ENCODE measurements at places on chromosomes 4 and X.

GRCh38 chr4:6746721-6747293 is 30.8 kb downstream of the BLOC1S4 start:
- no peak for DNase-seq

DNA sequence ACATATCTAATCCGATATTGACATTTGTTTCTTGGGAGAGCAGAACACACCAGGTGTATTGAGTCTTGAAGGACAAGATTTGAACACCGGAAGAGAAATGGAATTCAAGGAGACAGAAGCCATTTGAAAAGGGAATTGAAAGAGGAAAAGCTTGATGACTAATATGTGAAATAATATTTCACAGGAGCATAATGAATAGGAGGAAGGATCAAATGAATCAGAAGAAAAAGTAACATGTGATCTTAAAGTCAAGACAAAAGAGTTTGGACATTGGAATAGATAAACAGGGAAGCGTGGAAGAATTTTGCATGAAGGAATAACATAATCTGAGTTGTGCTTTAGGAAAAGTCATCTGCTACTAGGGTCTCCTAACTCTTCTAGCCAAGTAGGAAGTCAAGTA is 145.5 kb upstream of the PDHA2 start:
- DNase-seq: no peak

DNA sequence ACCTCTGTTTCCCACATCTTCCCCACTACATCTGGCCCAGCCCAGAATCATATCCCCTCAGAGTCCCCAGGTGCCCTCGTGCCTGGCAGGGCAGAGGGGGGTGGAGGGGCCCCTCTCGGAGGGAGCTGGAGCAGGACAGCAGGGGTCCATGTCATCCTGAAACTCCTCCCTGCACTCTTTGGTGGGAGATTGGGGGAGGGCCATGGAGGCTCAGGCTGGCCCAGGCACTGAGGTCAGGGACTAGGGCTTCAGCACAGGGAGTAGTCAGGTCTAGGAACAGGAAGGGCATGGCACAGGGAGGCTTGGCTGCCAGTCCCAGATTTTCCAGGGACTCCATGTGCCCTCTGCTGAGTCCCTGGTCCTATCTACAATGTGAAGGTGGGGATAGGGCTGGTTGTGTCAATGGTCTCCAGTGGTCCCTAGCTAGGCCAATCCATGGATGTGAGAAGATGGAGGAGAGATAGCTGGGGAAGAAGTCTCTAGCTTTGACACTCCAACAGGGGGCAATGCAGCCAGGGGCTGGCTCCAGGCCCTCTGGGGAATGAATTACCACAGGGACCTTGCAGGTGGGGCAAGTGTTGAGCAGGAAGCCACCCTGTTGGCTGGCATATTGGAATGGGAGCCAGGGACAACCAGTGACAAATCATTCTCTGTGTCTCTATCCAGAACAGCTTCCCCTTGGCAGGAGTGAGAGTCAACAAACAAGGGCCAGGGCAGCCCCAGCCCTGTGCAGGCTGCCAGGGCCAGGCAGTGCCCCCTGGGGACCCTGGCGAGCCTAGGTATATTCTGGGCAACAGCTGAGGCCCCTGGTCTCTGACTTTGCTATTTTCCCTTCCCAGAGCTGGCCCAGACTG is 154.4 kb downstream of the EFNB1 start:
- no peak for DNase-seq

GRCh38 chr4:182649698-182650477 is 267.3 kb downstream of the DCTD start:
- DNase-seq: no peak

- peak; percentile 93 for DNase-seq
These were observed at the start of gene CDKL2 for GRCh38 chr4:75630174-75630936. Gene CDKL2, minus strand, starts transcription at chr4:75630528. Its CDS starts 4,540 bp downstream, at chr4:75625988.

DNA sequence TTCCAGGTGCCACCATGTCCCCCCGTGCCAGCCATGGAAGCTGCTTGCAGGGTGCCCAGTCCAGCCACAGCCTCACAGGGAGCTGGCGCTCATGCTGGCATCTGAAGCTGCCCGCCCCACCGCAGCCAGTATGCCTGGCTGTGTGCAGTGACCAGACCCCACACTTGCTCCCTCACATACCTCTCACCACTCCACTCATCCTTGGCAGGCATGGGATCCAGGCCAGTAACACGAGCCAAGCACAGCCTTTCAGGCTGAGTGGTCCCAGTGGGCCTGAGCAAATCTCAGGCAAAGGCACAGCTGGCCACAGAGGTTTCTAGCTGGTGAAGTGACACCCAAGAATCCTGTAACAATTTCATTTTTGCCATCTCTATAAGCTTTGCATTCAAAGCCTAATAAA is 48.4 kb upstream of the SEC24B start:
- no peak for DNase-seq

- DNase-seq: peak; percentile 40
These were observed at the start of gene NDUFC1 for GRCh38 chr4:139301821-139302611. Gene NDUFC1, minus strand, starts transcription at chr4:139302477. Its CDS starts 6,679 bp downstream, at chr4:139295798.

DNA sequence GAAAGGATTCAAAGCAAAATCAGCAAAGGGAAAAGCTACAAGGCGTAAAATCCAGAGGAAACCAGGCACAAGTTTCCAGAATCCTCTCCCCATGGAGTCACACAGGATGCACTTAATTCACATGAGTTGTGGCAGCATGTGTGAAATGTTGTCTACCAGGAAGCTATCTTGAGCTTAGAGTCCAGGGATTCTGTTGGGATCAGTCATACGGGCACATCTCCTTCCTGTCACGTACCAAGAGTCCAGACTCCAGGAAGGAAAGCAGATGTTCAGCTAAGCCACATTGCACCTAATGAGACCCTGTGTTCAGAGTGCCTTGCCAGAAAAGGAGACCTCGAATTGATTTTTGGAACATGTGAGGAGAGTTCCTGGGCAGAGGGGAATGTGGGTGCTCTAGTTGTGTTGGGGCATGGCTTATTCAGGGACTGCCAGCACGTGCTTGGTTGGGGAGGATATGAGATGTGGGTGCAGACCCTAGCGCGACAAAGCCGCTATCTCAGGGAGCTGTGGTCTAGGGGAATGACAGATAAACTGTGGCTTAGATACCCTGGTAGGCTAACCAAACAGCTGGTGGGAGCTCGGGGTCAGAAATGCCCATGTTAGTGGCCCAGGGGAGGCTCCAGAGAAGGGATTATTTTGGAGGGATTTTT is 70.0 kb downstream of the EVC start:
- no peak for DNase-seq

GRCh38 chr4:95674521-95674981 is 125.8 kb upstream of the UNC5C start:
- DNase-seq: no peak

DNA sequence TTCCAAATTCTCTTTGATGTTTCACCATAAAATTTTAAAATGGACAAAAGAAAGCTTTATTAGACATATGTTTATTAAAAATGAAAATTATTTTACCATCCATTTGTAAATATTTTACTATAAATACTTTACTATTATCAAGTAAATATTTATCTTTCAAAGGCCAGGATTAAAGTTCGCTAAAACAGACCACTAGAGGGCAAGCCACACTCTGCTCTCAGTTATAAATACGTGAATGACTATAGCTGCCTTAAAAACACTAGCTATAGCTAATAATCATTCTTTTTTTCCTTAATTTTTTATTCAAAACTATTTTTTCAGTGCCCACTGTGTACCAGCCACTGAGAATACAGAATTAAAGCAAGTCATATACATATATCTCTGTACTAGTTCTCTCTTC is 38.6 kb downstream of the UNC5C start:
- DNase-seq: peak; percentile 8

- no peak for DNase-seq
These were observed 63.6 kb downstream of the SMIM20 start for GRCh38 chr4:25977397-25978170.

DNA sequence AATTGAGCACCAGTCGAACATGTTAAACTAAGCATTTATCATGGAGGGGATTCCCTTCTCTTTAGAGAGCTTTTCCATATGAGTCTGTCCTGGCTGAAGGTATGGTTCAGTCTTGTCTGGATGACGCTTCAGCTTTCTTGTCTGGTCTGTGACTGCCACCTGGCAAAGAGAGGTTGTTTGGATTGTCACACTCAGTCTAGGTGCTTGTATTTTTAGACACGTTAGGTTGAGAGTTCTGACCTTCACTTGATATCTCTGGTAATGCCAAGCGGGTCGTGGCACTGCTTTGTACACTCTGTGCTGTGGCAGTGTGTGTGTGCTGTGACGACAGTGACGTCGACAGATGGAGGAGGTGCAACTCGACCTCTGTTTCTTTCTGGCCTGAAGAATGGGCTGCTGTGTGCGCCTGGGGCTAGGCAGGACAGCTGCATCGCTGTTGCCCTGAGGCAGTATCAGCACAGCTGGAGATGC is 12.6 kb downstream of the NOCT start:
- no peak for DNase-seq

GRCh38 chr4:8592366-8593263 is at the start of gene CPZ:
Gene CPZ, plus strand, starts transcription at chr4:8592765. Its CDS starts 69 bp downstream, at chr4:8592834.
- DNase-seq: no peak

DNA sequence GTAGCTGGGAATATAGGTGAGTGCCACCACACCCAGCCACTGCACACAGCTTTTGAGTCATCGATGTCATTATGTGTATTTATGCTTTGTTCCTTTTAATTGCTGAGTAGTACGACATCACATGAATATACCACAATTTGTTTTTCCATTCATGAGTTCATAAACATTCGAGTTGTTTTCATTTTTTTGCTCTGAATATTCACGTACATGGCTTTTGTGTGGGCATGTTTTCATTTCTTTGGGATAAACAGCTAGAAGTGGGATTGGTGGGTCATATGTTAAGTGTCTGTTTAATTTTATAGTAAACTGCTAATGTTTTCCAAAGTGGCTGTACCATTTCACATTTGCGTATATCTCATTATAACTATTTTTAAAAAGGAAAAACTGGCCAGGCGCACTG is 45.1 kb upstream of the KDR start:
- DNase-seq: no peak

GRCh38 chr4:112472318-112472717 is 43.7 kb downstream of the NEUROG2 start:
- no peak for DNase-seq

DNA sequence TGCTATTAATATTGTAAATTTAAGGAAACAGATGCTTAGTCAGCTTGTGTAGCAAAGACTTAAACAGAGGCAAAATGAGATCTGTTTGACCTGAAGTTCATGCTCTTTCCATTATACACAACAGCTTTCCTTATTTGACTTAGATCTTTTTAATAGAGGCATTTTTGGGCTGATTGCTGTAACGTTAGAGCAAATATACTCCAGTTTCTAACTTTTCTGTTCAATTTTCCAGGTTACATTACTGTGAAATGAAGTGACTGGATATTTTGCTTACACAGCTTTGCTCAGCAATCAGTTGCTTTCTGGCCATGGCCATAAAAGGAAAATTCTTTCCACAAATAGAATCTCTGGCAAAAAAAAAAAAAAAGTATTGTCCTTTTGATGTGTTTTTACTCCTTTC is 146.2 kb downstream of the PCDH7 start:
- no peak for DNase-seq

- DNase-seq: no peak
These were observed 399.9 kb upstream of the CNKSR2 start for GRCh38 chrX:20974326-20974725.

- DNase-seq: no peak
These were observed 20.6 kb downstream of the F8 start for GRCh38 chrX:155001873-155002272.

DNA sequence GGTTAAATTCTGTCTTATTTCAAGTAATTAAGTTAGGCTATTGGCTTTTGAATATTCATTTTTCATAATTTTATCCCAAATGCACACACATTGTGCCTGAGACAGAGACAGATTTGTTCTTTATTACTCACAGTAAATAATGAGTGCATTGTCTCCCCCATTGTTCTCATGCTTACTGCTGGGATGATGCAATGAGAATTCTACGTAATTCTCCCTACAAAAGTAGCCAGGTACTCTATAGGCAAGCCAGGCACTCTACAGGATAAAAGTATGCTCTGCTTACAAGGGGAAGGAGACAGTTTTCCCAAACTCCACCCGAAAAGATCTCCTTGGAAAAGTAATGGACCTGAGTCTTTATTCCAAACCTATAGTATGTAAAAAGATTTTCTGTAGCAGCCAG is 1890.7 kb upstream of the PCDH10 start:
- DNase-seq: no peak

GRCh38 chr4:26197018-26197779 is 123.6 kb upstream of the RBPJ start:
- no peak for DNase-seq
